ENCODE measurements at places on chromosomes 16 and 17.

GRCh38 chr17:77107506-77108433 lies 33.0 kb upstream of the SEC14L1 start:
- peak; percentile 79 for DNase-seq

GRCh38 chr17:13002761-13003453 lies 14.9 kb downstream of the ELAC2 start:
- peak; percentile 57 for DNase-seq

DNA sequence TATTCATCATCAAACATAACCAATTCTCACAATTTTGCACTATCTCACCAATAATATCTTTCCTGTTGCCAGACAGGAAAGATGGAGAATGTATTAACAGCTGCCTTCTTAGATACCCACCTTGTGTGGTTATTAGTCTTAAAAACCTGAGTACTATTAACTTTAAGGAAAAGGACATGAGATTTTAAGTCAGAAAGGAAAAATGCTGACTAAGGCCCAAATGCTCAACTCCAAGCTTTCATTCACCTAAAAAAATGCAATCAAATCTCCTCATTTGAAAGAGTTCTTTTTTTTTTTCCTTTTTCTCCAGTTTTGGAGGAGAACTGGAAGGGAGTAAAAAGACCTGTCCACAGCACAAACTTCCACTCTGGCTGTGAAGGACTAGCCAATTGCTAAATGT lies 61.3 kb upstream of the PHOSPHO1 start:
- no peak for DNase-seq

- no peak for DNase-seq
These were observed 13.1 kb downstream of the SLC16A6 start for GRCh38 chr17:68277807-68278206.

DNA sequence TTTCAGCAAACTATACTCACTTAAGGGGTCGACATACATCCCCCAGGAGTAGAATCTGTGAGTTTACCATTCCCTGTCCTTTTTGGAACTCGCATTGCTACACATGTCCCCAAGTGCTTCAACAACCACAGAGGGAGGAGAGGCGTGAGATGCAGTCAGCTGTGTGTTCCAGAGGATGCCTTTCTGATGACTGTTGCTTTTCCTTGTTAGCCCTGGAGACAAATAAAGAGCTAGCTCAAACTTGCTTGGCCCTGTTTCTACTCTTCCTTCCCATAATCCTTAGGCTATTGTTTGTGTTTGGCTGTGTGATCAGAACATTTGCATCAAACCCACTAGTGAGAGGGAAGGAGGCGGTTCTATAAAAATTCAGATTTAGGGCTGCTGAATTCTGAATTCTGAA lies 264.0 kb downstream of the ENGASE start:
- no peak for DNase-seq

GRCh38 chr16:86906623-86907022 lies 328.3 kb downstream of the FOXL1 start:
- DNase-seq = no peak

DNA sequence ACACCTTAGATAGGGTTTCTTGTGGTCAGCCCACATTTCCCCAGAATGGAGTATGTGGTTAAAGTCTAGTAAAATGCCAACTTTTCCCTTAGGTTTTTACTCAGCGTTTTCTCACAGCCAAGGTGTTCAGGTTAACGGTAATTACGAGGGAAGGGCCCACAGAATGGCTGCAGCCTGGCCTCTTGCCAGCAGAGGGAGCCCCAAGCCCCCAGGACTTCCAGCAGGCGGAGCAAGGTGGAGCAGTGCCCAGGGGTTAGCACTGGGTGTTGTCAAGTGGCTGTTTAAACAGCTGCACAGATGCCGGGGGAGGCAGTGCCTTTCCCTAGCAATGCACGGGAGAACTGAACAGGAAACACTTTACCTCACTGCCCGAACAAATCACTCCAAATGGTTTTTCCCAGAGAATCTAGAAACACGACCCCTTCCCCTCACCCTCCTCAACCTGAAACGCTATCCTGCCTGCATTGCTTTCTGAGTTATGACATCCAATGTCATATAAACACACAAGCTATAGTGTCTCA lies 6.6 kb downstream of the PHB1 start:
- DNase-seq = peak; percentile 85

GRCh38 chr16:28205117-28205899 lies 6.5 kb downstream of the XPO6 start:
- DNase-seq = no peak

GRCh38 chr17:48555258-48556228 lies 10.6 kb upstream of the HOXB2 start:
- DNase-seq = peak; percentile 77

DNA sequence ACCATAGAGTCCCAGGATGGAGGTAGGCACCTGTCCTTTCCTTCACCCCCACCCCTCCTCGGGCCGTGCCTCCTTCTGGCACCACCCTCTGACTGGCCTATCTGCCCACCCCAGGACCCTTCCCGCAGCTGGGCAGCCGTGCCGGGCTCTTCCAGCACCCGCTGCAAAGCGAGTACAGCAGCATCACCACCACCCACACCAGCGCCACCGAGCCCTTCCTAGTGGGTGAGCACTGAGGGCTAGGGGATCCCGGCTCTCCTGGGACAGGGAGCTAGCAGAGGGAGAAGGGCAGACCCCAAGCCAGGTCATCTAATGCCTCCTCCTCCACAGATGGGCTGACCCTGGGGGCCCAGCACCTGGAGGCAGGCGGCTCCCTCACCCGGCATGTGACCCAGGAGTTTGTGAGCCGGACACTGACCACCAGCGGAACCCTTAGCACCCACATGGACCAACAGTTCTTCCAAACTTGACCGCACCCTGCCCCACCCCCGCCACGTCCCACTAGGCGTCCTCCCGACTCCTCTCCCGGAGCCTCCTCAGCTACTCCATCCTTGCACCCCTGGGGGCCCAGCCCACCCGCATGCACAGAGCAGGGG lies 7.8 kb downstream of the GALK1 start:
- DNase-seq = no peak

GRCh38 chr17:40290629-40291280 lies 3.1 kb downstream of the CDC6 start:
- no peak for DNase-seq

GRCh38 chr16:50154420-50154950 lies 1.4 kb downstream of the TENT4B start:
- DNase-seq = no peak
